ENCODE measurements at places on chromosomes 7 and 10.

GRCh38 chr10:132523561-132524442 lies 13.8 kb upstream of the INPP5A start:
- DNase-seq: peak; percentile 15

GRCh38 chr10:53387562-53387961 lies 615.0 kb upstream of the MBL2 start:
- DNase-seq: no peak

DNA sequence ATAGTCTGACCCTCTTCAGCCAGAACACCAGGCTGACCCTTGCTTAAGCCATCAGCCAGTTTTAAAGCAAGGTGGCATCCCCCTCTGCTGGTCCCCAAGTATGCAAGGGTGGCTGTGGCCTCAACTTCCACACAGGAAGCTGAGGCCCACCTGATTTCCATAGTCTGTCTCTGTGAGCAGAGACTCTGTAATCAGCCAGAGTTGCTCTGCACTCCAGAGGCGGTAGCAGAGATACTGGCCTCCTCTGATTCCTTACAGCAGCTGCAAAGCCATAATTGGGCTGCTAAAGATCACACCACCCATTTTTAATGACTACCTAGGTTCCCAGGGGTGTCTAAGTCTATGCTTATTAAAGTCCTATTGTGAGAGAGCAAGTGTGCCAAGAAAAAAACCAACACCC lies 1.8 kb downstream of the PDAP1 start:
- no peak for DNase-seq

DNA sequence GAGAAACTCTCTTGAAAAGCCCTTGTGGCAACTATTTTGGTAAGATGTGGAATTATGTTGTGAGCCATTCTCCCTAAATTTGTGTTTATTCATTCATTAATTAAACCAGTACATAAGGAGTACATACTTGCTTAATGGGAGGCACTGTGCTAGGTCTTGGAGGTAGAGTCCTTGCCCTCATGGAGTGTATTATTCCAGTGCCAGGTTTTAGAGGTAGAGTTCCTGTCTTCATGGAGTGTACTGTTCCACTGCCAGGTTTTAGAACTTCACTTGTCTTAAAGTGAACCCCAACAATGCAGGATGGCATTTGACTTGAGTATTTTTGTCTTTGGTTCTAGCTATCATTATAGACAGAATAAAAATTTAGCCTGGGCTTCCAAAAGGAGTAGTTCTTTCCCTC lies 8.8 kb downstream of the MXI1 start:
- no peak for DNase-seq

DNA sequence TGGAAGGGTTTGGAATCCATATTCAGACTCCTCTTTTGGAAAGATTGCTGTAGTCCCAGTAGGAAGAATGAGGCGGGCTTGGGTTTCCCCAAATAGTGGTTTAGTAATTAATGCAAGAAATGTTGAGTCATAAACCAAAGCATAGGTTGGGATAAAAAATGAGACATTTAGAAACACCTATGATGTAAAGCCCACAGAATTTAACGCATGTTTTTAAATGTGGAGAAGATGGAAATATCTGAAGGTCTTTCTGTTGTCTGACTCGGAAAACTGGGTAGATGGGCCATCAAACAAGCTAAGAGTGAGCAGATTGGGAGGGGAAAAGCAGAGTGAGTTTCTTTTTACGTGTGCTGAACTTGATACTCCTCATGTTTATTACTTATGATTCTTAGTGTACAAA lies 62.2 kb downstream of the LANCL2 start:
- no peak for DNase-seq

- DNase-seq: no peak
Observed at GRCh38 chr10:88027570-88027969, 164.1 kb downstream of the PTEN start.

- peak; percentile 32 for DNase-seq
Observed at GRCh38 chr10:73576178-73576889, 14.8 kb downstream of the USP54 start.

GRCh38 chr7:27117887-27118491 lies 12.6 kb downstream of the HOXA4 start:
- no peak for DNase-seq

DNA sequence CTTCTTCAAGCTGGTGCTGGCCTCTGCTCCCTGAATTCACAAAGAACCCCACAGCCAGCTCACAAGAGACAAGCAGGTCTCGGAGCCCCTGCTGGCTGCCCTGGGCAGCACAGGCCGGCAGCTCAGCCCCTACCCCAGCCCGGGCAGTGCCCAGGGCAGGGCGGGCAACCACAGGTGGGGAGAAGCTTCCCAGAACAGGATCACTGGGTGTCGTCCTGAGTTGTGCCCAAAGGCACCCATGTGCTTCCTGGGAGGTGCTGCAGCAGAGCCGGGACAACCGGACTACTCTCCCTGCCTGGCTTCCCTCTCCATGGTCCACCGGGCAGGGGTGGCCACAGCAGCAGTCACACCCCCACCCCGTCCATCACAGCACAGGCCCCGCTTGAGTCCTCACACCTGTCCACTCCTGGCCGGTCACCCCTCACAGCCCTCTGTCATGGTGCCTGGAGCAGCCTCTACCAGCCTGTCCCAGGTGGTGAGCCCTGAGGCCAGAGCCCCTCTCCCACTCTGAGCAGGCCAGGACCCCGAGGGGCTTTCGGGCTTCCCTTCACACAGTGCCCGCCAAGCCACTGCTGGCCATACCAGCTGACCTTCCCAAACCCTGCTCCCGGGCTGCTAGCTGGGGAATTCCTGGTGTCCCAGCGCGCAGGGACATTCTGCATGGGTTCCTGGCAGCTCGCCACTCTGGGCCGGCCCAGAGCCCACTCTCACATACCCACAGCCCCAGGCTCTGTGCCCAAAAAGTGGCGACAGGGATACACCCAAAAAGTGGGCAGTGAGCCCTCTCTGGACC lies 3.1 kb downstream of the RASGEF1A start:
- DNase-seq: no peak

GRCh38 chr10:7666253-7667023 lies at the start of gene ITIH5:
Gene ITIH5 (minus strand): TSS chr10:7666966. CDS start chr10:7666892, 74 bp downstream.
- DNase-seq: peak; percentile 28

- DNase-seq: no peak
Observed at GRCh38 chr7:149731207-149731955, 42.0 kb downstream of the ZNF467 start.

- DNase-seq: no peak
Observed at GRCh38 chr10:29973921-29974320, 85.5 kb downstream of the JCAD start.

GRCh38 chr7:149724661-149725425 lies 48.5 kb downstream of the ZNF467 start:
- no peak for DNase-seq

GRCh38 chr7:17126413-17127268 lies 171.8 kb upstream of the AHR start:
- no peak for DNase-seq

DNA sequence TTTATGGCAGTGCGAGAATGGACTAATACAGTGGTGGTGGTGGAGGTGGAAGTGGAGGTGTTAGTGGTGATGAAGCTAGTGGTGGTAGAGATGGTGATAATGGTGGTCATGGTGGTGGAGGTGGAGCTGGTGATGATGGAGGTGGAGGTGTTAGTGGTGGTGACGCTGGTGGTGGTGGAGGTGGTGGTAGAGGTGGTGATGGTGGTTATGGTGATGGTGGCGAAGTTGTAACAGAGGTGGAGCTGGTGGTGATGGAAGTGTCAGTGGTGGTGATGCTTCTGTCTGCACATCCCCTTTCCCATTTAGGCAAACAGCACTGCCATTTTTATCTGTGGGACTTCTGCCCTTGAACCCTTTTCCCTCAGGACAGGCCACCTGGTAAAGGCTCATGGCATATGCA lies 7.4 kb upstream of the PTPRN2 start:
- DNase-seq: no peak

- DNase-seq: no peak
Observed at GRCh38 chr7:88311675-88312036, 5.0 kb upstream of the STEAP4 start.
